ENCODE measurements at places on chromosomes 3 and 15. TPM values are rescaled to one million over a fixed set of nuclear protein-coding genes. Genes with fewer than 3 reads are reported as not detected.

MAGI1 gene
- 28.2 TPM for total RNA-seq

PRTG gene
- total RNA-seq, result 1.2 TPM

PTPN9 gene
- 26.1 TPM for total RNA-seq

NUDT16 gene
- 10.7 TPM for total RNA-seq

TMEM207 gene
- total RNA-seq, result not detected

MESP2 gene
- 0.30 TPM for total RNA-seq

CRABP1 gene
- total RNA-seq, result not detected

SH3GL3 gene
- 2.1 TPM for total RNA-seq

LRRIQ4 gene
- not detected for total RNA-seq

DNAH1 gene
- total RNA-seq, result 3.0 TPM

AQP9 gene
- total RNA-seq, result not detected

ECE2 gene
- not detected for total RNA-seq

VIPR1 gene
- not detected for total RNA-seq

SH2D7 gene
- total RNA-seq, result not detected

ELL3 gene
- total RNA-seq, result 2.7 TPM

TP53BP1 gene
- total RNA-seq, result 106 TPM

CLDN16 gene
- total RNA-seq, result 0.23 TPM

GRK7 gene
- 0.05 TPM for total RNA-seq

KCNAB1 gene
- 3.5 TPM for total RNA-seq

TUSC7 gene
- not detected for total RNA-seq

DIPK2A gene
- 68.6 TPM for total RNA-seq

PCCB gene
- total RNA-seq, result 51.4 TPM

WDR93 gene
- under 0.01 TPM for total RNA-seq
